ENCODE measurements at places on chromosomes 13 and 19.
A peak's percentile ranks its signal among the peaks of the same experiment; 100 is the strongest.

DNA sequence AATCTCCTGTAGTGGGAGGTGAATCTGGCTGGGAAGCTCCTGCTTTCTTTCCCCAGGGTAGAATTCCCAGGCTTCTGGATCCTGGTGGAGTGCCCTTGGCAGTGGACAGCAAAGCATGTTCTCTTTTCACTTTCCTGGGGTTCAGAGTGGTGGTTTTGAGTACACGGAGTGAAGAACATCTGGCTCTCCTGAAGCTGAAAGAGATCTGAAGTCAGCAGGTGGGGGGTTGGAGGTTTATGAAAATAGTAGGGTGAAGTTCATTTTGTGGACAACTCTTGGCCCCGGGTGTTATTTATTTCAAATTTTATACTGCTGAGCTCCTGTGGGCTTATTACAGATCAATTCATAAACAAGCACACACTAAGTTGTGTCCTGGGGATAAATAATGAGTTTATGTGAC lies 497.3 kb downstream of the KLF5 start:
- DNase-seq: no peak

DNA sequence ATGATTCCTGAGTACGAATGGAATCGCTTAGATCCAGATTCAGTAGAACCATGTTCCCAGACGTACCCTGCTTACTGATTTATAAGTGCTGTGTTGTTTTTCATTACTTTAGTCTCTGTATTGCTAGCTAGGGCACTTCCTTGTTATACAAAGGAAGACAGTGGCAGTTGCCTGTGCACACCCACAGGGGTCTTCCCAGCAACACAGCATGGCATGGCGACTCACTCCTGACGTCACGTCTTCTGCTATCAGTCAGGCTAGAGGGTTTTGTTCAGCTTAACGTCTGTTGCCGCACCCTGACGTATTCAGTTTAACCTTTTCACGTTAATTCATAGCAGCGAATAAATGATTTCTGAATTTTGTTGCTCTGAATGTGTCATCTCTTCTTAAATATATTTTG lies 295.1 kb downstream of the MYO16 start:
- DNase-seq: no peak

GRCh38 chr19:41886761-41887710 lies 4.1 kb downstream of the ARHGEF1 start:
- DNase-seq: peak; percentile 32

DNA sequence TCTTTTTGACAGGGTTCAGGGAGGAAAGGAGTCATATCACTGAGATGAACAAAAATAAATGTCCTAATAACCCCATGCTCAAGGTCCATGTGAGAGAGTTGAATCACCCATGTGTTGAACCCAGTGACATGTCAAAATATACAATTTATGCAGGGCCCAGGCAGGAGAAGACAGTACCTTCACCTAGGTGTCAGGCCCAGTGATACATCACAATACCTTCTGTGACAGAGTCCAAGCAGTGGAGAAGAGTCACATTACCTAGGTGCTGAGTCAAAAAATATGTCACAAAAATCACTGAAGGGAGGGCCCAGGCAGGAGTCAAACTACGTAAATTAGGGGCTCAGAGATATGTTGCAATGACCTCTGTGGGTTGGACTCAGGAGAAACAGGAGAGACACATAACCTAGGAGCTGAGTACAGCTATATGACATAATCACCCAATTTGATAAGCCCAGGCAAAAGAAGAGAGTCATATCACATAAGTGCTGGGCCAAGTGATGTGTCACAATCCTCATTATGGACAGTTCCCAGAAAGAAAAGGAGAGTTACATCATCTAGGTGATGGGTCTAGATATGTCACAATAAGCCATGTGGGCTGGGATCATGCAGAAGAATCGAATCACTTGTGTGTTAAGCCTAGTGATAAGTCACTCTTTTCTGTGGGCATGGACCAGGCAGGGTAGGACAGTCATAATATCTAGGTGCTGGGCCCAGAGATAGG lies 13.8 kb upstream of the ZNF724 start:
- DNase-seq: no peak

- DNase-seq: no peak
These were observed 2.6 kb downstream of the VSIG10L start for GRCh38 chr19:51339313-51339686.

DNA sequence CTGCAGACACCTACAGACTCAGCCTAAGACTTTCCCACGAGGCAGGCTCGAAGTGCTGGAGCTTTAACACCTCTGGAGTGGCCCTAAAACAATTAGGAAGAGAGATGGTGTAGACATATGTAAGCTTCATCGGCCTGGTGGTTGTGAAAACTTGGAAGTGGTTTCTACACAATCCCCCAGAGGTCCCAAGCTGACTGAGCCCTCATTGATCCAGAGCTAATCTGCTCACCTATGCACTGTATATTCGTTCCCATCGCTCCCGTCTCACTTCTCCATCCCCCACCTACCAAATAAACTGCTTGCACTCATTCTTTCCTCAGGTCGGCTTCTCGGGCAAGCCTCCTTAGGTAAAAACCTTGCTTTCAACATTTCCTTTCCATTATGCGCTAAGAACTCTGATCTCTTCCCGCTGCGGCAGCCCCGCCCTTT lies 767 bp upstream of the ZNF793 start:
- no peak for DNase-seq

GRCh38 chr13:27023385-27024073 lies 148.1 kb downstream of the USP12 start:
- no peak for DNase-seq

GRCh38 chr19:17835182-17836006 lies 12.4 kb downstream of the JAK3 start:
- DNase-seq: no peak

GRCh38 chr19:49061445-49061844 lies 3.2 kb downstream of the NTF4 start:
- no peak for DNase-seq

All from activated CD4-positive, CD25-positive, alpha-beta regulatory T cell treated with anti-CD3 and anti-CD28 coated beads, Interleukin-2, amount 50 U/mL, for 16 hours (primary cell).